ENCODE measurements at places on chromosomes 3 and 15.

GRCh38 chr3:192916371-192917027 lies 1.2 kb downstream of the MB21D2 start:
- no peak for DNase-seq

DNA sequence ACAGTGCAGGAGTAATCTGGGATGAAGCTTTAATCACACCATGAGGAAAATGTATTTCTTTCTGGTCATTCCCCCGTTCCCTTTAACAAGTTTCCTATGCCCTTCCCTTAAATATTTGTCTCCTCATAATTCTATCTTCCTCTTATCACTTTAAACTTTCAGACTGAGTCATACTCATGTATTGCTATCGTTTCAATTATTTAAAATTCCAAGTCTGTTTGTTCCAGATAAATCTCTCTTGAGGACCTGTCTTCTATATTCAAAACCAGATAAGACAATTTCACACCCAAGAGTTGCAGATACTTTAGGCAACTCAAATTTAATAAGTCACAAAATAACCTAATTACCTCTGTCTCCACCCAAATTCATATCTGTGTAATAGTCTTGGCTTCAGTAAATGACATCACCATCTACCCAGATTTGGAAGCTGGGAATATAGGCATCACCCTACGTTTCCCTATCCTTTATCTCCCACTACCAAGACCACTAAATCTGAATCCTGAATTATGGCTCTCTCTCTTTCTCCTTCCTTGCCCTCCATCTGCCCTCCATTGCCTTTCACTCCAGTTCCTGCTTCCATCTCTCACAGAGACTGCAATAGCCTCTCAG lies 220.1 kb downstream of the PYDC2 start:
- no peak for DNase-seq

GRCh38 chr15:87981969-87982368 lies 274.6 kb downstream of the NTRK3 start:
- no peak for DNase-seq

DNA sequence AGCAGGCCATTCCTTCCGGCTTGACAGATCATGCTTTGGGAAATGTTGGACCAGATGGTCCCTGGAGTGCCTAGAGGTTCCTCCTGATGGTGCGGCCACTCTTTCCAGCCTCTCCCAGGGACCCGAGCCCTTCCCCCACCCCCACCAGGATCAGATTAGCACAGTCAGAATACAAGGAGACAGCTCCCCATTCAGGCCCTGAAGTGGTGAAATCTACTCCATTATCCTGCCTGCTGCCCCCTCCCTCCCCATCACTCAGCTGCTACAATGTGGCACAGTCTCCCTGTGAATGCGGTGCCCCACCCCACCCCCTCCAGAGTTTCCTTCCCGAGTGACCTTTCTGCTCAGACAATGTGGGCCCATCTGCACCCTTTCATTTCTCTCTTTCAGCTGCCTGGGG lies 29.4 kb downstream of the RNU5B-1 start:
- DNase-seq = no peak

DNA sequence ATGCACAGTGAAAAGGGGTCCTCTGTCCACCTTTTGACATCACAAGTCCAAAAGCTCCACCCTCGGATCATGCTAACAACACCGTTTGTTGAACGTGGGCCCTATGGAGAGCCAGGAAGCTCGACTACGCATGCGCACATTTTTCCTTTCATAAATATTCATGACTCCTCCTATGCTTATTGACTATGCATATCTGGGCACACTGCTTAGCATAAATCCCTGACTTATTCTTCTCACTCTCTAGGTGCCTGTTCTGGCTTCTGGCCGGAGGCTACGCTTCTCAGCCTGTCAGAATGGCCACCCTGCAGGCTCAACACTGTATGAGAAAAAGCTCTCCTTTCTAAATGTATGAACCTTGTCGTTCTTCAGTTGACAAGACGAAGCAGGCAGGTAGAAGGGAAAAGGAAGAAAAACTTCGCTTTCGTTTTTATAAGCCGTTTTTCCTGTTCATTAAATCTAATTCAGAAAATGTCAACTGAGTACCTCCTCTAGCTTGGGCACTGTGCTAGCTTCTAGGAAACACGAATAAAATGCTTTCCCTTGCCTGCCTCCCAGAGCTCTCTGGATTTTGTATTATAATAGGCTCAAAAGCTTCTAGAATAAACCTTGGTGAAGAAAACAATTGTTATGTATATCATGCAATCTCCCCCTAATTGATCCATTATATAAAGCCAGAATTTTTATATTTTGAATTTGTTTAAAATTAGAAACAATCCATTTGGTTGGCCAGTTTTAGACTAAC lies 207.7 kb downstream of the ATP10A start:
- no peak for DNase-seq

DNA sequence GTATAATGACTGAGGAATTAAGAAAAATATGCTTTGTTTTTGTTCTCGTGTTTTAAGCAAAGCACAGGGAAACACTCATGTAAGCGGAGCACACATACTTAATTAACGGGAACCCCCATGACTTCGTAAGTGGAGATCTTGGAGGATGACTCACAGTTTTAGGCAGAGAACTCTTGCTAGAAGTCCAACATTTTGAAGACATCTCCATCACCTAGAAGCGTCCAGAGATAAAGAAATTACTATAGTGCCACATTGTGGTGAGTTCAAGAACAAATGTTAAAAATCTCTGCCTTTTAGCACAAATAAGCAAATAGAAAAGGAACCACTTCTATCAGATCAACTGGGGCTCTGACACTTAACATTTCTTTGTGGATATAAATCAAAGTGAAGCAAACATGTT lies 194.1 kb upstream of the ARHGEF26 start:
- DNase-seq = peak; percentile 14

- DNase-seq = no peak
Observed at GRCh38 chr15:56831467-56832005, 86.9 kb upstream of the TCF12 start.

DNA sequence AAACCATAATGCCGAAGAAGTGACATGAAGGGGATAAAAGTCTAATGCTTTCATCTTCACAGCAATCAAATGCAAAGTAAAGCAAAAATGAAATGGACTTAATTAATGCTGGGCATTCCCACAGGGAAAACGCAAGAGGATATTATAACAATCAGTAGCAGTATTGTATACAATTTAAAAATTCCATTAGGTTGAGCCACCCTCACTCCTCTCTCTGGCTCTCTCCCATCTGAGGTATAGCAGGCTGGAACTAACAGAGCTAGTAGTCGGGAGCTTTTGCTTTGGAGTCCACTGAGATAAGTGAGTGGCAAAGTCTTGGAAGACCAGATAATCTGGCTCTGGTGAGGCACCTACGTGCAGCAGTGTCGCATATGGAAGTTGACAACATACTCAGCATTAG lies 33.9 kb downstream of the DET1 start:
- DNase-seq = no peak

DNA sequence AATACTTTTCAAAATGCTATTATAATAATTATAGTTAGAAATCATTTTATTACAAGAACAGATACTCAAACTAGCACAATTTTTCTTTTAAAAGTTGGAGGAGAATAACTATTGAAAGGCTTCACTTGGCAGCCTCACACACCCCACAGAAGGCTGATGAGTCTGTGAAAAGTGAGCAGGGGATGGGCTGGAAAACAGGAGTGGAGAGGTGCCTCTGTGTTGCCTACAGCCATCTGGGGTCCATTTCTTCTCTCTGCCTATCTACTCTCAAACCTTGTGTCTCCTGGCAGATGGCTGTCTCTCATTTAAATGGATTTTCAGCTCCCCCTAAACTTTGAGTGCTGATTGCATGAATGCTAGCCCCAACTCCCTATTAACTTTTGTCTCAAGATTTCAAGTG lies 230.8 kb downstream of the CLSTN2 start:
- DNase-seq = no peak

DNA sequence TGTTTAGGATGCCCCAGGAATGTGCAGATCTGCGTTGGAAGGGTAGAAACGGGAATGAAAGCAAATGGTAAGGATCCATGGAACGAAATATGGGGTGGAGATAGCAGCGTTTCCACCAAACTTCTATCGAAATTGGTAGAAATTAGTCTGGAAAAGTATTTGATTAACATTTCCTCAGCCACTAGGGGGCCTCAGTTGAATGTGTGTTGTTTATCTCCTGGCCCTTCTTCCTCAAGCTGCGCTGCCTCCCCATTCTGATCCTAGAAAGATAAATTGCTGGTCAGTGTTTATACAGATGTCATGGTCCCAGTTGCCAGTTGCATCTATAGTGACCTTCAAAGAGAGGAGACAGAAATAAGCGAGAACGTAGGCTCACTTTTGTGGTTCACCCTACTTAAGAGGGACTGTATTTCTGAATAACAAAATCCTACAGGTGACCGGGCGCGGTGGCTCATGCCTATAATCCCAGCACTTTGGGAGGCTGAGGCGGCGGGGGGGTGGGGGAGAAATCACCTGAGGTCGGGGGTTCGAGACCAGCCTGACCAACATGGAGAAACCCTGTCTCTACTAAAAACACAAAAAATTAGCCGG lies 457.1 kb downstream of the SQOR start:
- peak; percentile 3 for DNase-seq

DNA sequence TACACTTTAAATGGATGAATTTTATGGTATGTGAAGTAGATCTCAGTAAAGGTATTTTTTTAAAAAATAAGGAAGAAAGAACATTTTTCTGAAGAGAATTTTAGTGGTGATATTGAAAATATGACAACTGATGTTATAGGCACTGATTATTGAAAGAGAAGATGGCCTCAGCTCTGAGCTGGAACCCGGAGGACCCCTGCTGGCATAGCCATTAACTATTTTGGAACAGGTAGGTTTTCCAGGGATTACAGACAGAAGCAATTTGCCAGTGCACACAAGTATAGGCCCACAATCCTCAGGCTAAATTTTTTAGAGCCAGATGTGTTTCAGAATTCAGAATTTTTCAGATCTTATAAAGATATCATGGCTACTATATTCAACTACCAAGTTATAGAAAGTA lies 315.9 kb upstream of the GPR149 start:
- DNase-seq = no peak

DNA sequence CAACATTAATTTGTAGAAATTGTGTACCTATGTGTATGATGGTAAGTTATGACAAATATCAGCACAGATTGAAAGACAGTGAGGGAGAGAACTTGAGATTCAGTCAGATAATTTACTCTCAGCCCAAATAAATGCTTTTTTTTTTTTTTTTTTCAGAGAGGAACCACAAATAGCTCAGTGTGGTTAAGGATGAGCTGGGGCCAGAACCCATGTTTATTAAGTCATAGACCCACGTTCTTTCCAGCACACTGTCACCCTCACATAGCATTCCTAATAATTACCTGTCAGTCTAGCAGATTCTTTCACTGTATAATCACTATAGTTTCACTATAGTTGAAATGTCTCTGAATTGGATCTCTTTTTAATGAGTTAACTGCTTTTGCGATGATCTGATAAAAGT lies 246.1 kb downstream of the ZIC1 start:
- no peak for DNase-seq

DNA sequence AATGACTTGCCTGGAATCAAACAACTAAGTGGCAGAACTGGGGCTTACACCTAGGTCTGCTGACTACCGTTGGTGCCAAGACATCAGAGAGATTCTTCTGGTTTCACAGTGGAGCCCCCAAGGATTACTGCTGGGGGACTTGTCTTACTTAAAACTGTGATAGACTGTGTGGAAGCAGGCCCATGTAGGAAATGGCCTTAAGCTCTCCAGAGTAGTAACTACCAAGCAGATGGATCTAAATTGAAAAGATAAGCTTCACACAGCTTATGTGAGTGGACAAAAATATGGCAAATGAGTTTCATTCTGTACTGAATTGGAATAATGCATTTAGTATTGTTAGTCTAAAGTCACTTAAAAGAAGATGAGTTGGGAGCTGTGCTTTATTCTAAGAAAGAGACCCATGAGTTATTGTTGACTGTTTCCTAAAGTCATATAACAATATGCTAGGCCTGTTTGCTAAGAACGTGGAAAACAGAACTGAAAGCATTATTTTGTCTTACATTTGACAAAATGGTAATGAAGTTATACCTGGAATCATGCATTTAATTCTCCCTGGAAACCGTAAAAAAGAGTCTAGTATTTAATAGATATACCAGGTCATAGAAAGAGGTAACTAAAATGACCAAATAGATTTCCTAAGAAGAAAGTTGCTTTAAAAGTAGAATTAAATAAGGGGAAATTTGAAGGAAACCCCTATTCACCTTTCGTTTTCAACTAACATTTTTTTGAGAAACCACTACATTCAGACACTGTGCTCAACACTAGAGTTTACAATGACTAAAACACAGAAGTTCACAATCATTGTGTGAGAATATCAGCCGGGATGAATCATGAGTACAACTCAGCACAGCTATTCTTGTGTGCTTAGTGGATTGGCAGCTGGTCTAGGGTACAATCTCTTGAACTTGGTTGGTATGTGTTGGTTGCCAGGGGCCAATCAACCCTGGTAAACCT lies 13.0 kb upstream of the MAPK6 start:
- DNase-seq = no peak

DNA sequence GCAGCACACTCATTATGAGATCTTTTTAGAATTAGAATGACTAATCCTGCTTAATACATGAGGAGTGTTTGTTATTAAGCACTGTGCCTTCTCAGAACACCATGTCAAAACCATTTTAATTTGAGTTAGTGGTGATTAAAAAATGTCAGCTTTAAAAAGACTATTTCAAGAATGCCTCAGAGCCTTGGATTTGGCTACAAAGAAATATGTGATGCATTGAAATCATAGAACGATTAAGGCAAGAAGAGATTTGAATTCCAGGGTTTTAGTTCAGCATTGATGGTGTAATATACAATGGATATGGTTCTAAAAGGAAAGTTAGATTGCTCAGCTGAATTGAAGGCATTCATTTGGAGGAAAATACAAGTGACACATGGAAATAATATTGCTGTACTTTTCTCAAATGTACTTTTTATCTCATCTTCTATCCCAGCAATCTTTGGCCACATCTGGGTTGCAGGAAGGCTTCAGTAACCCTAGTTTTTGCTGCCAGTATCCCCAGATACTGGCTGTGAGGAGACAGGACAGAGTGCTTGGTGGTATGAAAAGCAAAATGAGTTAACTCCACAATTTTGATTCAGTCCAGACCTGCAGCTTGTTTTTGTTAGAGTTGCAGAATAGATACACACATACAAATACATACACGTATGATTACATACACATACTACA lies 303.8 kb downstream of the CLSTN2 start:
- DNase-seq = no peak

DNA sequence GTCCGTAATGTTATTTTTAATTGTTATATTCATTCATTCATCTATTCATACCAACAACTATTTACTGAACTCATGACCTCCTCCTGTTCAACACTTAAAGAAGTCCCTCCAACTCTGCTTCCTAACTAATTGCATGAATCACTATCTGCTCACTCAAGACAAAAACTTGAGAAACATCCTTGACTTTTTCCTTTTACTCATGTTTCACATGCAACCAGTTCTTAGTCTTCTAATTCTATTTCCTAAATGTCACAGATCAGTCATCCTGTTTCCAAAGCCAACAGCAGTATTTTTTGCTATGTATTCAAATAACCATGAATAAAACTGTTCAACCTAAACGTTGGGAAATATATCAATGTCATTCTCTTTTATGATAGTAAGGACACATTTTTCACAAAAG lies 124.6 kb upstream of the GBE1 start:
- DNase-seq = no peak
